ENCODE measurements at places on chromosomes 4 and X.

DNA sequence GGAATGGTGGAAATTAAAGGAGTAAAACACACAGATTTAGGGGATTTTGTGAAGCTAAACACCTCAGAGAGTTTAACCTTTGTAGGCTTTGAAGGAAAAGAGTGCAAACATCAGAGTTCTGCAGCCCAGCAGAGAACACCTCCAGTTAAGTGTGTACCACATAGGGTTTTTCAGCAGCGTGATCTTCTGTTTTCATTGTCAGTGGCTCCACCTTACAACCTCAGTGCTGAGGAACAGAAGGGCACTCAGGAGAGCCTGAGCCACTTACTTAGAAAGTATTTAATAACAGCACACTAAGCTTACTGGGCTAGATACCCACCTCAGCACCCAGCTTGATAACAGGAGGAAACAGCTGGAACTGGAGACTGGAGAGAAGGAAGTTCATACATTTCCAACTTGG, 2.0 kb upstream of the FBXW7 start:
- no peak for DNase-seq

- no peak for DNase-seq
Measured at GRCh38 chr4:69640289-69640688, 847 bp upstream of the UGT2A2 start.

- DNase-seq, result no peak
Measured at GRCh38 chr4:41714364-41715000, 34.0 kb downstream of the PHOX2B start.

DNA sequence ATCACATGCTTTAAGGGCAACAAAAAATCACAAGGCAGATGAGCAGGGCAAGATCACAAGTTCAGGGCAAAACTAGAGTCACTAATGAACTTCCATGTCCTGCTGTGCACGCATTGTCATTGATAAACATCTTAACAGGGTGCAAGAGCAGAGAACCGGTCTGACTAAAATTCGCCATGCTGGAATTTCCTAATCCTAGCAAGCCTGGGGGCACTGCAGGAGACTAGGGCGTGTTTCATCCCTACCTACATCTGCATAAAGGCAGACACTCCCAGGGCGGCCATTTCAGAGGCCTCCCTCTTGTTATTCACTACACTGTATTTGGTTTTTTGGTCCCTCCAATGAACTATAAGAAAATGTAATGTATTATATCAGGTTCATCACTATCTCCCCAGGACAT, 203.6 kb downstream of the ARHGEF9 start:
- no peak for DNase-seq

DNA sequence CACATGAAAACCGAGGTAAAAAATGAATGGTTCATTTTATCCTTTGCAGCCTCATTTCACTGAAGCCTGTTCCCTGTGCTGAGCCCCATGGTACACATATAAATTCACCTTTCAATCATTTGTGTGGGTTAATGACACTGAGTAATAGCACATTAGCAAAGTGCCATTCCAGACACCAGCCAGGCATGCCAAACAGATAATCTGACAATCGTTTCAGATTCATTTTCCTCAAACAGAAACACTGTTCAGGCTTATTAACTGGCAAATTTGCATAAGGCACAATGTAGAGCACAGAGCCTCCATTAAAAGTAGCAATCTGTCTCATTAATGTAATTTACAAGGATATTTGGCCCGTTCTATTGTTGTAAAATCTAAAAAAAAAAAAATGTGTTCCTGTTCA, 76.2 kb downstream of the UNC5C start:
- DNase-seq, result no peak

DNA sequence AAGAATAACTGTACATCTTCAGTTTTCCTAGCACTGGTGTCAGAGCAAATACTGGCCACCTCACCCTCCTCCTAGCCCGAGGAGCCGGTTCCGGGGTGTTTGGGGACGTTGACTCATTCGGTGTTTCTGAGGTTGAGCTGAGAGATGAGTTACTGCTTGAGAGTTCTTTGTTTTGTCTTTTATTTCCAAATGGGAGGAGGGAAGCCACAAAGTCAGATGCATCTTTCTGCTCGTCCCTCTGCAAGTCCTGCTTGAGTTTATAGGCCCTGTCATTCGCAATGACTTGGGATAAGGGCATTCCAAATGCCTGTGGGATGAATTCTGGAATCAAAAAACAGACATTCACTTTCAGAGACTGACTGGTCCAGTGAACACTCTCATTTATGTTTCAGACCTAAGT, 77.5 kb downstream of the HCCS start:
- no peak for DNase-seq

DNA sequence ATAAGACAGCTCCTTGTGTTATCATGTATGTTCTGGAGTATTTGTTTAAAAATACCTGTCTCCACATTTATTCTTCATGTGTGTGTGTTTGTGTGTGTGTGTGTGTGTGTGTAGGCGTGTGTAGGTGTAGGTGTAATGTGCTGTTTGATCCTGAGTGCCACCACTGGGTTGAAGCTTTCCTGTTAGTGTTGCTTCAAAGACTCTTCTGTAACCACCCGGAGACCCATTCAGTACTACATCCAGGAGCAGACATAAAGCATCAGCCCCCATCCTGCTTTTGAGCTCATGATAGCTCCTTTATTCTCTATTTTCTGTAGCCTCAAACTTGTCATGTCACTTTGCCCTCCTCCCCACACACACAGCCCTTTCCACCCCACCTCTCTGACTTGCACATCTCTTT, 3.0 kb upstream of the ZDHHC9 start:
- DNase-seq, result no peak

- no peak for DNase-seq
Measured at GRCh38 chr4:152021788-152022438, 261.1 kb upstream of the GATB start.

DNA sequence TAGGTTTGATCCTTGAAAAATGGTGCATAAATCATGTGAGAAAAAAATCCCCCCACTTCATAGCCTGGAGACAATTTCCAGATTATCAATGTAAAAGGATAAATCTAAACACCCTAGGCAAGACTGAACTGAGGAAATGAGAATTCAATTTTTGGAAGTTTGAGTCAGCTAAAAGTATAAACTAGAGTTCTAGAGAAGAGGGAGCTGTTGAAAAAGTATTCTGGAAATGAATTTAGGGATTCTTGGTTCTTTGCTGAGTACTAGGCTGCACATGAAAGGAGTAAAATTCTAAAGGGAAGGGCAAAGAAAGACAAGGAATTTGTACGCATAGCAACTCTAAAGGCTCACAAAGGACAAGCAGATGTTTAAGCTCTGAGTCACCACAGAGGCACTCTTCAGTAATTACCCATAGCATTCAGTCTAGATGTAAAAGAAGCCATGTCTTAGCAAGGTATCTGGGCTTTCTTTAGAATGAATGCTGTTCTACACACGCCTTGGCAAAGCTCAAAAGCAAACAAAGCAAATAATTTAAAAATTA, 896.5 kb downstream of the PDHA2 start:
- DNase-seq, result no peak

GRCh38 chrX:98480606-98481005, 1596.9 kb downstream of the RPA4 start:
- DNase-seq, result no peak

- no peak for DNase-seq
Measured at GRCh38 chrX:152913910-152914309, 16.0 kb downstream of the ZNF185 start.

GRCh38 chrX:63935835-63936234, 150.8 kb upstream of the ARHGEF9 start:
- no peak for DNase-seq

DNA sequence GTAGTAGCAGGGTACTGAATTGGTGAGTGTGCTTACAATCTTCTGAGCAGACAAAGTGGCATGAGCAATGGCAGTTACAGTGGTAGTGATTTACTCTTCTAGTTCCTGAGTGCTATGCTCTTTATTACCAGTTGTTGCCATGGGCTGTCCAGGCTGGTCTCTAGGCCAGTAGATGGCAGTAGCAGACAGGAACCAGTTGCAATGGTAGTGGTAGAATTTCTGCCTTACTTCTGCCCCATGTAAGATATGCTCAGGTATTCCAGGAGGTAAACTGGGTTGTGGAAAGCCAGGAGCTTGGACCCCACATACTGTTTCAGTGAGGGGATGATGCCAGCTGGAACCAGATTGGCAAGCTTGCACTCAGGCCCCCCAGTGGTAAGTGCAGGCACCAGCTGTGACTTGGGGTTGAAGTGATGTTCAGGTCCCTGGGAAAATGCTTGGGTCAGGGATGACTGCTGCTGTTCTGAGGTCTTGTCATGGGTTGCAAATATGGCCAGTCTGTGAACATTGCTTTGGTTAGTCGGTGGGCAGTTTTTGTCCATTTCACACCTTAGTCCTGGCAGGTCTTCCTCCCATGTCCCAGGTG, 63.0 kb upstream of the ZXDB start:
- no peak for DNase-seq

DNA sequence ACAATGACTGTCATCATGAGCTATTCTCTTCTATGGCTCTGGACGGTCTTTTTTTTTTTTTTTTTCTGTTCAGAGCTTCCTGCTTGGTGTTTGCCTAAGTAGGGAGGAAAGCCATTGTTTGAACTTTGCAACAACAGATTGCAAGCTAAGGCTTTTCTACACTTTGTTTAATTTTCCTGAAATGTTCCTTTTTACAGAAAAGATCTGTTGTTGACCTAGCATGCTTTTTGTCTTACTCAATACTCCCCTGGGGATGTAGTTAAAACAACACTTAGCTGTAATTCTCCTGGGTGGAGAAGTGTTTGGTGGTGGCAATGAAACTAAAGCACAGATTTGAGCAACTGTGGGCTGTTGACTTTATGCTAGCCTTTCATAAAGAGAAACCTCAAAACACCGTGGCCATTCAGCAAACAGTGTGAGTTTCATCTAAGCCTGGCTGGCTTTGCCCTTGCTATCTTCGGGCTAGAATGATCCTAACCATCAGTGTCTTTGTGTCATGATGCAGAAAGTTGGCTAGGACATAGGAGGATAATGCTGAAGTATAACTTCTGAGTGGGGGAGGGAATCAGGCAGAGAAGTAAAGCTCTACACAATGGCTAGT, 110.5 kb downstream of the ANXA3 start:
- no peak for DNase-seq

DNA sequence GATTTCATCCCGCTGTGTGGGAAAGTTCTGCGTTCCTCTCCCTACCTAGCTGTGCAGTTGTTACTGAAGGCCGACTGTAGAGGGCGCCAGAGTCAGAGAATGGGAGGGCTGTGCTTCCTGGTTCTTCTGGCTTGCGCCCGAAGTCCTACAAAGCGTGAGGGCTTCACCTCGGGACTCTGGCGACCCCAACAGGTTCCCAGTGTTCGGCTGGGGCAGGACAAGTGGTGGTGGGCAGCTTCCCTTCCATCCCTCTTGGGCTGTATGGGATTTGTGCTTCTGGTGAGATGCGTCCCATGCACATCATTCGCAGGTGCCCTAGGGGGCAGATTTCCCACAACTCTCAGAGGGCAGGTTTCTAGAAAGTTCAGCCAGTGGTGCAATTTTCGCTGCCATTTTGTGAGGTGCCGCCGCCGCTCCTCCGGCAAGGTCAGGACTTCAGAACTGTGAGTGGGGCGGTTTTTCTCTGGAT, 27.3 kb downstream of the CT45A1 start:
- no peak for DNase-seq

GRCh38 chr4:180372691-180373090, 1870.5 kb upstream of the TENM3 start:
- no peak for DNase-seq

GRCh38 chr4:26141911-26142638, 178.7 kb upstream of the RBPJ start:
- no peak for DNase-seq

DNA sequence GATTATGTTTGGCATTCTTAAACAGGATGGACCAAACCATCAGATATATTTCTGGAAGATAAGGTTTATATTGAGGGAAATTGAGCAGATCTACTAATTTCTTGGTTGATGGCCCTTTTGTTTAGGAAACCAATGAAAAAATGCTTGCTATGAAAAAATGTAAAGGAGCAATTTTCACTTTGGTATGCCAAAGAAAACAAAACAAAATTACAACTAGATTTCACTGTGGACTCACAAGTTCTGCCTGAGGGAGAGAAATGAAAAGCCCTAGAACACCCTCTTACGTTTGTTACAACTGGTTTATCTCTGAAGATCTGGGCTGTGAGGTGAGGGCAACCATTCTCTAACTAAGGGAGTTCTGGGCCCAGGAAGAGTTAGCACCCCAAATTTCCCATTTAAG, 122.5 kb upstream of the IL15 start:
- DNase-seq, result no peak

DNA sequence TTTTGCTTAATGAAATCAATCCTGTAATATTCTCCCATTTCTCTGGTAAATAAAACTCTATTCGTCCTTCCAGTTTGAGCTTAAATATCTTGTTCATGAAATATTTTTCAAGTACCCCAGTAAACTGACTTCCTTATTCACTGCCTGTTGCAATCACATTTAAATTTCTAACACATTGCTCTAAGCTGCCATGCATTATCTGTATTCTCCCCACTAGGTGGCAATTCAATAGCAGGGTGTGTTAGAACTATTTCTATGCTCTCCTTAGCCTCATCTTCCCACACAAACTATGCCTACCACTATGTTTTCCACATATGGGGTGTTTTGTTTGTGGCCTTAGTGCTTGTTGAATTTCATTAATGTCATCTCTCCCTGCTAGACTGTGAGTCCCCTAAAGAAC, 377.1 kb upstream of the HS3ST1 start:
- DNase-seq, result no peak

Measured in T-helper 22 cell (primary cell).